GM13976 (cell line): ENCODE measurements at places on chromosomes 6 and 20.

- no peak for DNase-seq
Observed at GRCh38 chr6:27426045-27426620, 37.6 kb downstream of the ZNF391 start.

GRCh38 chr6:101380897-101381630 lies 12.4 kb upstream of the GRIK2 start:
- DNase-seq, result no peak

DNA sequence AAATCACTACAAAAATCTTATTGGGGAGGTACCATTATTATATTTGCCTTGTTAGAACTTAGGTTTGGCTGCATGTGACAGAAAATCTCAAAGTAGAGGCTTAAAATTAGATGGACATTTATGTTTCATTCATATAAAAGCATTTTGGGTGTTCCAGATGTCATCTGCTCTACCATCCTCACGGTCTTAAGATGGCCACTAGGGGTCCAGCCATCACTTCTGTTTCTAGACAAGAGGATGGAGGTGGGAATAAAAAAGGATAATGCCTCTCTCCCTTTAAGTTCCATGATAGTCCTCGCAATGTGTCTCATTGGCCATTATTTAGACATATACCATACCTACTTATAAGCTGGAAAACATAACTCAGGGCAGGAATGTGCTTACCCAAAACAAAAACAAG lies 929.5 kb downstream of the KIF16B start:
- DNase-seq, result no peak

GRCh38 chr6:136306466-136306865 lies 16.8 kb upstream of the BCLAF1 start:
- no peak for DNase-seq

- DNase-seq, result no peak
Observed at GRCh38 chr6:113147544-113147943, 709.6 kb upstream of the MARCKS start.
